ENCODE measurements at places on chromosomes 5 and 9.

DNA sequence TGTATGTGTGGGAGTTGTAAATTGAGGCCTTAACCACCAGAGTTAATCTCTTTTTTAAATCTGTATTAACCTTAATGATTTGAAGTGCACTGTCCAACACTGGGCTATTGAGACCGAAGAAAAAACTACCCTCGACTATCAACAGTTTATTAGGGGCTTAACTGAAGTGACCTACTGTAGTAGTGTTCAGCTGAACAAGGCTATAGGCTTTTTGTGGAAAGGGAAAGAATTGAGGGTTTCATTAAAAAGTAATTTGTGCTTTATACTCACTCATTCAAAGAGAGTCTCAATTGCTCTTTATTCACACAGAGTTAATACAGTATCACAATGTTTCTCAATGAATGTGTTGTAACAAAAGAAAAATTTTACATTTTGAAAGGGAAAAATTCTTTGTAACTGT is 267.5 kb downstream of the SLF1 start:
- DNase-seq, result no peak

- no peak for DNase-seq
Observed at GRCh38 chr5:61449804-61450492, 117.9 kb downstream of the ZSWIM6 start.

DNA sequence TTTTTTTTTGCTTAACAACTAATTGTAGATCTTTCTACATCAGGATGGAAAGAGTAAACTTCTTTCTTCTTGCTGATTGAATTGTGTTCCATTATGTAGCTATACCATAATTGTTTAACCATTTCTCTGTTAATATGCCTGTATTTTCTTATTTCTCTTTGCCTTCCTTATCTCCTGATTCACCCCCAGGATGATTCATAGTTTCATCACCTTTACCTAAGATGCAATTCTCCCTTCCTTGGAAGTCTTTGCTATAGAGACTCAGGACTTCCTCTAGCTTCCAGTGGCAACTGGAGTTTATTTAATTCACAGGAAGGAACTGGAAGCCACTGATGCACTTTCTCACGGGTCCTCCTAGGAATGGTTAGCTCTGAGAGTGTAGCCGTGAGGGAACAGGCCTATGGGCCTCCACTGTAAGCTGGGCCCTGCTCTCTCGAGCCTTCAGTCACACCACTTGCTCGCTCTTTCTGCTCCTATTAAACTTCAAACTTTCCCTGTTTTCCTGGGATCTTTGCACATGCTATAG is 83.1 kb downstream of the FGF1 start:
- no peak for DNase-seq

DNA sequence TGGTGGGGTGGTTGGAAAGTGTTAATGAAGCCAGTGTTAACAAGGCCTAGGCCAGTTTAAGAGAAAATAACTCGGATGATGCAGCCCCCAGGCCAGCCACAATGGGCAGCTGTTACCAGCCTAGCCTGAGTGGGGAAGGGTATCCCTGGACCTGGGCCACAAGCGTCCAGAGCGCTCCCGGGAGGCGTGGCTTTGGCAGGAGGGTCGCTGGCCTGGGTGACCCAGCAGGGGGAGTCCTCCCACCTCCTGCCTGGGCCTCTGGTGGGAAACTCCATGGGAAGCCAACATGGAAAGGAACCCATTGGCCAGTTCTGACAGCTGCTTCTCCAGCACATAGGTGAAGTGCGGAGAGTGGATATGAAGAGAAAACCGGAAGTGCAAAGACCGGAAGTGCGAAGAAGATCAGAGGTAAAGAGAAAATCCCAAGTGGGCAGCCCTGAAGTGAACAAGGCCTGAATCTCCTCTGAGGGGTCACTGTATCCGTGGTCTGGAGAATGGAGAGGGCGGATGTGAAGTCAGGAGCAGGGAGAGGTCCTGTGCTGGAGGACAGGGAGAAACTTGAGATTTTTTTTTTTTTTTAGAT is 79.0 kb downstream of the ADCY2 start:
- no peak for DNase-seq

GRCh38 chr5:24497145-24497544 is 147.6 kb downstream of the CDH10 start:
- DNase-seq, result no peak

DNA sequence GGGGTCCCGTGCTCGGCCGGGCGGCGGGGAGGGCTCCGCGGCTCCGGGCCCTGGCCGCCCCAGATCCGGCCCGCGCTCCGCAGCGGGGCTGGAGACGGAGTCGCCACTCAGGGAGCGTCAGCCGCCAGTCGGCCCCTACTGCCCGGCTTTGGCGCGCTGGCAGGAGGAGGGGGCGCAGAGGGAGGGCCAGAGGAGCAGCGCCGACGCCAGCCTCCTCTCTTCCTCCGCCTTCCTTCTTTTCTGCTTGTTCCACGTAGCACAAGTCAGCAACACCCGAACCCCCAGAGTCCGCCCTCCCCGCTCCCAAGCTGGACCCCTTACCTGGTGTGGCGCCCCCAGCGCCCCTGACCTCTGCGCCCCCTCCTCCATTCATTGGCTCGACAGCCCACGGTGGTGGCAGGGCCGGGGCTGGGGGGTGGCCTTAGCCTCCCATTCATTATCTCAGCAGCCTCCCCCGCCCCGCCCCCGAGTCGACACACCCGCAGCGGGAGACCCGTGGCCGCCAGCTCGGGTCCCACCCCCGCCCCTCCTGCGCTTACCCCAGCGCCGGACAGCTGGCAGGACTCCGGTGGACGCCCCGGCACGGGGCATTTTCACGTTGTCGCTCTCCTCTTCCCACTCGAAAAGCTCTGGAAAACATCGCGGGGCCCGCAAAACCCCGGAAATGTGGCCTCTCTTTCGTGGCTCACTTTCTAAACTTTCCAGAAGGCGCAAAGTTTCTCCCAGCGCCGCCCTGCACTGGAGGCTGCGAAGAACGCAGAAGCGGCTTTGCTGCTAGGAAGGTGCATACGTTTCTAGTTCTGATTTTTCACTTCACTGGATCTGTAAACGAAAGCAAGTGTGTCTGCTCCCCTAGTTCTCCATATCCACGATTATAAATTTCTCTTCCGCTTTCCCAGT is at the start of gene LPAR1:
Gene LPAR1, minus strand, starts transcription at position 140 of the 900 bp plus-strand sequence. CDS start 66,353 bp downstream, outside the sequence.
- DNase-seq, result no peak

DNA sequence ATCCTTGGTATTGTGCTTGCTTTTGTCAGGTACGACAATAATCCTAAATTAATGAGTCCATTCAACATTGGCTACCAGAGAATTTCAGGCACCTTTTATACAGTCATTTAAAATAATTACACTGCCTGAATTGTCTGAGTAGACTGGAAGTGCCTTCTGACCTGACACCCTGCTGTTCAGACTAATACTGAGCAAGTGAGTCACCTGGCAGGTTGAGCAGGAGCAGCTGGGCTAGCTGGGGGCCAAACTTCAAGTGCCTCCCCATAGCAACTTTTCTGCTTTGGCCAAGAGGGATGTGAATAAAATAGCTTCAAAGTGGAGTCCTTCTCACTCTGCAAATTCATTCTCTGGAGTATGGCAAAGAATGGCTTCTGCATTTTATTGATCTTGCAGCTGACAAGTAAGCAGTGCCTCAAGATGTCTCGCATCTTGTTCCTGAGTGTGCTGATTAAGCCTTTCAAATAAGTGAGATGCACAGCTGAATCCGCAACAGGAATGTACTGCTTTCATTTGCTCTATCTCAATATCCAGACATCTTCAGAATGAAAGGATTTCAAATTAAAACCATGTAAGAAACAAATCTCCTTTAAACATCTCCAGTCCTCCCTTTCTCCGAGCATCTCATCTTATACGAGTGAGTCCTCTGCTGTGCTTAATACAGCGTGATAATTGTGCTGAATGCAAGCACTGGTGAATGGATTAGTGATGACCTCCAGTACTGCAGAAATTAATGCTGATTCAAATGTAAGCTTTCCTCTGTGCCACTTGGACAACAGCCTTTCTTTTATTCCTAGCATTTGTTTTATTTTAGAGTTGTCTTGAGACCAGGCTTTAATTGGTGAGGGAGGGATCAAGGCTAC is 271.2 kb downstream of the EDIL3 start:
- peak; percentile 85 for DNase-seq

- DNase-seq, result no peak
Observed at GRCh38 chr5:44321144-44321725, 68.0 kb downstream of the FGF10 start.

GRCh38 chr5:40869384-40869783 is 28.2 kb downstream of the CARD6 start:
- no peak for DNase-seq

DNA sequence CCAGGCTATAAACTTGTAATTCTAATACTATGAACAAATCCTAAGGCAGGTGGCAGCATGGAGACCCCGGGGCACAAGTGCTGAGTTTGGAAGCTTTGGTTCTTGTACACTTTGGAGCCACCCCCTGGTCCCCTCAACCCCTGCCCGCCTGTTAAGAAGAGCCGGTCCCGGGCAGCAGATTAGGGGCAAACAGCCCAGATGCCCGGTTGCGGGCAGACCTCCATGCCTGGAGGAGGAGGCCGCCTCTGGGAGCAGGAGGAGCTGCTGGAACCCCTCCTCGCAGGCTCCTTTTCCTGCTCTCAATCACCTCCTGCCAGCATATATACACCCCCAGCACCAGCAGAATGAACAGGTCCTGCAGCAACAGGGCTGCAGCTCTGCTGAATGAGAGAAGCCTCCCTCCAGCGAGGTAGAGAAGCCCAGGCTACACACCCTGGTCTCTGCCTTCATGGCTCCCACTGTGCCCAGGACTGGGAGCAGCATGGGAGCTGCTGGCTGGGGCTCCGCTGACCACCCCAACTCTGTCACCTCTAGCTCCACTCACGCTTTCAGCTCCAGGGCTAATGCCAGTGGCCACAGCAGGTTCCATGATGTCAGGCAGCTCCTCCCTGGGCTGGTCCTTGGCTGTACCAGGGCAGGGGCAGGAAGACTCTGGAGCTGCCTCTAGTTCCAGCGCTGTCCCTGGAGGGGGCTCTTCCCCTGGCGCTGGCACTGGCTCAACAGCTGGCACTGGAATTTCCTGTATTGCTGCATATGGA is 1713.5 kb upstream of the ACO1 start:
- DNase-seq, result no peak

DNA sequence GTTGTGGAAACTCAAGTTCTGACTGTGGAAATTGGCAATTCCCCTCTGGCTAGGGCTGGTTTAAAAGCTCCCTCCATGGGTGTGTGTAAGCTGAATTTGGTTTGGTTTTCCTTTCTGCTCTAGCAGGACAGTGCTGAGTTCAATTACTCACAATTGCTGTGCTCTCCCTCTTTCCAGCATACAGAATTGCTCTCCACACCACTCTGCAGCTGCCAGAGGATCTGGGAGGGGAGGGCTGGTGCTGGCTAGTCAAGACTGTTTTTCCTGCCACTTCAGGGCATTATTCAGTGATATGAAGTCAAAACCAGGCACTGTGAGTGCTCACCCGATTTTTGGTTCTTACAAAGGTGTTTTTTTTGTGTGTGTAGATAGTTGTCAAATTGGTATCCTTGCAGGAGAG is 336.9 kb upstream of the SLC24A2 start:
- DNase-seq, result no peak

- DNase-seq, result no peak
Observed at GRCh38 chr5:139078345-139078744, 119.8 kb downstream of the SIL1 start.

DNA sequence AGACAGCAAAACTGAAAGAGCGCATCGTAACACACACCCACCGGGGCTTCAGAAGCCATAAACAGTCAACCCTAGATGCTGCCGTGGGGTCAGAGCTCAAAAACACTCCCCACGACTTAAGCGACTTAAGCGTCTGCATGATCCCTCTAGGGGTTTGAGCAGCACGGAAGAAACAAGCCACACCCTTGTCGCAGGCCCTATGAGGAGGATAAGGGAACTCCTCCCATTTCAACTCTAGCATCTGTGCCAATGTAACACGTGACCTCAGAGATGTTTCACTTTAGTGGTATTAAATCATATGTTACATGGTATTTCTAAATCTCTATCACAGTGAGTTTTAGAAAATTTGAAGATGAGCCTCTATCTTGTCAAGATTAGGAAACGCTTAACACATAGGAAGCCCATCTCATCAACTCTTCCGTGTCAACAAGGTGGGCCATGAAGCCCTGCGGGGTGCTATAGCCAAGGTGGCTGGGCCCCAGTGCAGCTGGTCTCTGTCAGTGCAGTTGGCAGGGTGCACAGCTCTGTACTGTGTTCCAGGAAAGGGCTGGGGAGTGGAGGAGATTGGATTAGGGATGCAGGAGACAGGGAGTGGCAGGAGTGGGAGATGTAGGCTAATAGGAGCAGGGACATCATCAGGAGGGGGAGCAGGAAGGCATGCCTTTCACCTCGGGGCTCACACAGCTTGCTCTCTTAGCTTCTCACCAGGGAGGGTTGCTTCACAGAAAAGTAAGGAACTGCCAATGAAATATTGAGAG is 33.1 kb downstream of the ZCCHC9 start:
- no peak for DNase-seq

GRCh38 chr5:136563489-136563888 is 198.1 kb upstream of the TRPC7 start:
- no peak for DNase-seq

GRCh38 chr9:72983512-72984225 is 30.8 kb upstream of the ALDH1A1 start:
- DNase-seq, result no peak

DNA sequence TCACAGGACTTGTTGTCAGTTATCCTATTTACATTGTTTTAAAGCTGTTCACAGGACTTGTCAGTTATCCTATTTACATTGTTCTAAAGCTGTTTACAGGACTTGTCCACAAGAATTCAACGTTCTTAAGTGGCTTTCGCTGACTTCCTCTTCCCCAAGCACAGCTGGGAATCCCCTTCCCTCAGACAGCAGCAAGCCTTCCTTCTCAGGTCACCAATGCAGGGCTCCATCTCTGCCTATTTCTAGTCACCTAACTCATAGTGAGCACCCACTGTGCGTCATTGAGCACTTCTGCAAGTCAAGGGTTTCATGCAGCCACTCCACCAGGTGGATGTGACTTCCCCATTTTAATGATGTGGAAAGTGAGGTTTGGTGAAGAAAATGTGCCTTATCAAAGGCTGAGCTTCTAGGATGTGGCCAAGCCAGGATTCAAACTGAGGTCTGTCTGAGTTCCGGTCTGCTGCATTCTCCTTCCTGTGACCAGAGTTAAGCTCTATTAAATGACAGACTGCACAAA is 109.8 kb upstream of the ZNF462 start:
- DNase-seq, result no peak

GRCh38 chr9:135256581-135257354 is 169.3 kb downstream of the OLFM1 start:
- no peak for DNase-seq

- DNase-seq, result no peak
Observed at GRCh38 chr5:65508978-65509377, 27.3 kb upstream of the ADAMTS6 start.
